Large intestine (tissue), 12 donors: ENCODE measurements at places on chromosomes 7 and 10.

GRCh38 chr7:80182630-80183276 is 48.1 kb downstream of the GNAI1 start:
- DNase-seq, result no peak

GRCh38 chr7:7395785-7396184 is 139.9 kb downstream of the COL28A1 start:
- DNase-seq, result no peak

DNA sequence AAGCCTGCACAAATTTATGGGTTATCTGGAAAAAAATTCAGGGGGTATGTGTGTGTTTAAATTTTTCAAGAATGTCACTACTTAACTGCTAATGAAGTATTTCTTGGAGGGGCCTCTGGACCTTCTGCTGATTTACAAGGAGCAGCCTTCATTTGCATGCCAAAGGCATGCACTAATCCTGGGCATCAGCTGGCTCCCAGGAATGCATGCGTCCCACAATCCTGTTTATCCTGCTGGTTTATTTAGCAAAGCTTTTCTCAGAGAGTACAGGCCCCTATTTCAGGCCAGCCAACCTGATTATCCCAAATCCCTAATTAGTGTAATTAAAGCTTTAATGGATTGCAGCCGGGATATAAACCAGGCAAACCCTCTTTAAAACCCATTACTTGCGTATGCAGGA is 170.4 kb downstream of the TAX1BP1 start:
- no peak for DNase-seq

- no peak for DNase-seq
These were observed 51.5 kb upstream of the DPYSL4 start for GRCh38 chr10:132135053-132135872.

DNA sequence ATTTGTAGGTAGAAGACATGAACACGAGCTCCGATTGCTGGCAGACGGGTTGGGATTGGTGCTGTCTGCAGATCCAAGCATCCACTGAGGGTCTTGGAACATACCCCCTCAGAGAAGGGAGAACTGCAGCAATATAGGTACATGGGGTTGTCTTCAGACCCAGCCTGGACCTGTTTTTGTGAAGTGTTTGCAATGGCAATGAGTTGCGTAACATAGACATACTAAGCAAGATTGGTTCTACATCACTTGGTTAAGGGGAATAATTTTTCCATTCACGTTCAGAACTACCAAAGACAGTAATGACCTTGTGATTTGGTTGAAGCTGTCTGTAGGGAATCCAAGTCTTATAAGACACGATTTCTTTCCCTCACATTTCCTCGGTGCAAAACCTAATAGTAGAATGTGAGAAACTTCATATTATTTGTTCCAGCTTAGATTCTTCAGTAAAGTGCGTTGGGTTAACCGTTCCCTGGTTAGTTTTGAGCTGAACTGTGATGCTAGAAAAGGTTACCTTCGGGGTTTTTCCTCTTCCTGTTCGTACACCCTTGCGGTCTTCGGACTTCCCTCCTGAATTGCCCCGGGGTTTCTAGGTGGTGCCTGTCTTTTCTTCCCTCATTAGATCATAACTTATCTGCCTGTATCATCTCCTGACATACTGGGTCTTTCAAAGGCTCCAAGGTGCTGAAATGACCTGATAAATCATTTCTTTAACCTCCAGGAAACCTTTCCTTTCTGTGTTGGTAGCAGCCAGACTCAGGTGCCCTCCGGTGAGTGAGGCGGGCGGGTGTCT is 14.4 kb downstream of the PROSER2 start:
- no peak for DNase-seq

DNA sequence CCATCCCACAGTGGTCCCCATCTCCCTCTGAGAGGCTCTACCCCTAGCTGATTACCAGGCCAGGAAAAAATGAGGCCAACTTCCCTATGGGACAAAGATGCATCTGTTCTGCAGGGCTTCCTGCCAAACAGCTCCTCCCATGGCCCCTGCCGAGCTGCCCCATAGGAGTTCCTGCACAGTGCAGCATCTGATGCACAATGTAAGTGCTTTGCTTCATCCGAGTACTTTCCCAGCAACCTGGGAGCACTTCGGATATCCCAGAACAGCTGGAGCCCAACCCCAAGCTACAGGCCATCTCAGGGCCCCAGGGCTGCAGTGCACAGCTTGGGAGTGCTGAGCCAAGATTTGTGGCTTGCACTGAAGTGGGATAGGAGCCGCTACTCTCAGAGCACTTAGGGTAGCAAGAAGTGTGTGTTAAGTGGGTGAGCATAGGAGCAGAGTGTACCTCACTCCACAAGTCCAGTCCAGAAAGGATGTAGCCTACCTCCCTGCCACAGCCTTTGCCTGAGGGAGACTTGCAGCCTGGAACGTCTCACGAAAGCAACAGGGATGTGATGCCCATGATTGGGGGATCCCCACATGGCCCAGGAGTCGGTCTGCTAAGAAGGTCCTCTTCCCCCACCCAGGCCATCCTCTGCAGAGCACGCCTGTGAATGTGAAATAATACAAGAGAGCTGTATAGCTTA is 209.6 kb upstream of the VWC2 start:
- no peak for DNase-seq

DNA sequence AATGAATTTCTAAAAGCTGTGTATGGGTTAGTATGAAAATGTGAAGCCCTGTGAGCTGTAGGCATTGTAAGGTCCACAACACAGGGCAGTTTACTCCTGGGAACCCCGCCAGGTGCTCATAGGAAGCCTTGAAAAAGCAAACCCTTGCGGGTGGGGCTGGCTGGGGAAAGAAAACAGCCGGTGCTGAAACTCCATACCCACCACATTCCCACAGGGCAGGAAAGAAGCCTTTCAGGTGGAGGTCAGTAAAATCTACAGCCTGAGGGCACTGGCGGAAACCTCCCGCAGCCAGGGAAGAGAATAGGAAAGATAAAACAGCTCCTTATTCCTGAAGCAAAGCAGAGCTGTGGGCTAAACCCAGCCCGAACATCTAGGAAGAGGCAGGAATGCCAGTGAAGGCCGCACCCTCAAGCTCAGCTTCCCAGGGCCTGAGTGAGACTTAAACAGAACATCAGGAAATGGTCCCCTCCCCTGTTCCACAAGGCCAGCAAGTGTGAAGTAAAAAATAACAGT is 34.7 kb downstream of the PODXL start:
- DNase-seq, result no peak

DNA sequence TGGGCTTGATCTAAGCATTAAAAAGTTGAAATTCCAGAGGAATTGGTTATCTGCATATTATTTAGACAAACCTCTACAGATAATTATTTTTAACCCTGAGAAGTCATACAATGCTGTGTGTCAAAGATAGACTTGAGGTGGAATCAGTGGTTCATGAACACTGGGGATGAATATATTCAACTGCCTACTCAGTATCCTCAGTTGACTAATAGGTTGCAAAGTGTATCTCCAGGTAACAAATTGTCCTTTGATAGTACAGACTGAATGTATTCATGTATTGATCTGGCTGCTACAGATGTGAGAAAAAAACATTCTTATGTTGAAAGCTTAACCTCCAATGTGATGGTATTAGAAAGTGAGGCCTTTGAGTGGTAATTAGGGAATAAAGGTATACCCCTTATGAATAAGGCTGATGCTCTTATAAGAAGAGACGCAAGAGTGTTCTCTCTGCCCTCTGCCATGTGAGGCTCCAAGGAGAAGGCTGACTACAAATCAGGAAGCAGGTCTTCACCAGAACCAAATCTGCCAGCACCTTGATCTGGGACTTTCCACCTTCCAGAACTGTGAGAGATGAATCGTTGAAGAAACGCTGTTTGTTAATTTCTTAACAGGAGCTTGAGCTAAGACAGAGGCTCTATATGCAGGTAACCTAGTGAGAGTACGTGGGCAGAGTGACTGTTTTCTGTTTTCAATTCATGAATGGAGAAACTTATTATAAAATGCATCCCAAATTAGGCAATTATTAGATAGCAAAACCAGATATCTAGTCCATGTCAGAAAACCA is 7.5 kb downstream of the MRPL32 start:
- DNase-seq, result no peak
